Tibial nerve (tissue), 4 donors: ENCODE measurements at places on chromosomes 16 and 17. TPM values are rescaled to one million over a fixed set of nuclear protein-coding genes. Genes with fewer than 3 reads are reported as not detected.

The GPR139 gene
- not detected for total RNA-seq

The CD2BP2 gene
- 37.8 TPM for total RNA-seq

The CSH1 gene
- not detected for total RNA-seq

The DYNLRB2 gene
- 0.39 TPM for total RNA-seq
